ENCODE measurements at places on chromosomes 4 and X.

DNA sequence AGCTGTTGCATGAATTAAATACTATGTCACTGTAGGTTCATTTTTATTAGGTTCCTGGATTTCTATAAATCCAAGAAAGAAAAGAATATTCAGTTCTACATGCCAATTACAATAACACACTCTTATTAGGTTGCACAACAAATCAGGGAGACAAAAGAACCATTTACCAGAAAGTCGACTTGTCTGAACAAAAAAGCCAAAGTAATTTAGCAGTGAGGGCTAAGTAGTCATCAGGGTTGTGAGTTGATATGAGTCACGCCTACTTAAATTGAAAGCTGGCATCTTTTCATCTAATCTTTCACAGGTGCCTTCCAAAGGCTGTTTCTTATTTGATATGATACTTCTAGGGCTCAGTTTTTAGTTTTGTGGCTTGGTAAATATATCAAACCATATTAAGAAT is 25.4 kb upstream of the GNRHR start:
- no peak for DNase-seq

- no peak for DNase-seq
Measured at GRCh38 chrX:69987691-69988090, 62.0 kb downstream of the AWAT2 start.

DNA sequence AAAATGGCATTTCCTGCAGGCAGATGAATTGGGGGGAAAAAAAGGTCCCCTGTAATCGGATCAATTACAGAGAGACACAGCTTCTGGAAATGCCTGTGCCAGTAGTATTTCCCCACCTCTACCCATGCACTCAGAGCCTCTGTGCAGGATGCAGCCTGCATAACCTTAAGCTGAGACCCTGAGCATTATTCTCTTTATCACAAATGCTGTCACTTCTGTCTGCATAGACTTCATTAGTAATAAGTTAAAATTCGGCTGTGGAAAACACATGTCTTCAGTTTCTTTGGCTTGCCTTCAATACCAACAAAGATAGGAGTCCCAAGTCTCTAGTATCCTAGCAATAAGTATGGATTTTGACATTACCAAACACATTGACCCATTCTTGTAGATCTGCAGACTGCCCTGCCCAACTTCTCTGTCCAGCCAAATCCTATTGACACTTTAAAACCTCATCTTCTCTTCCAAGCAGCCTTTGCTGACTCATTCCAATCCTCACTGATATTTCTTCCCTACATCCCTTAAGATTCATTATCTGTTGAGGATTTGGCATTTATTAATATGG is 70.8 kb downstream of the LUZP4 start:
- DNase-seq: no peak

- DNase-seq: no peak
Measured at GRCh38 chr4:172323288-172323687, 510.1 kb downstream of the GALNTL6 start.

GRCh38 chrX:81261576-81261975 is 59.7 kb downstream of the SH3BGRL start:
- DNase-seq: no peak

DNA sequence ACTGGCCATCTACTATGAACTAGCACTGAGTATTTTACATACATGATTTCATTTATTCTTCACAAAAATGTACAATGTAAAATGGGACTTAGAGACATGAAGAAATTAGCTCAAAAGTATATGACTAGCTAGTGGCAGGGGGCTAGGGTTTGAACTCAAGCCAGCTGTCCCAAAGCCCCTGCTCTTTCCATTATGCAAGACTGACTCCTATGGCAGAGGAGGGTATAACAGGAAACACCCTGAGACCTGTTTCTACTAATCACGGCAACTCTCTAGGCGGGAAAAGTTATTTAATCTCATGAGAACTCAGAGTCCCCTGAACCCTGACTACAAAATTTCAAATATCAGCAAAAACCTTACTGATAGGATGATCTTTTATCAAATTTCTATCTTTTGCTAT is 150.6 kb downstream of the PRDM5 start:
- no peak for DNase-seq

GRCh38 chr4:69831646-69832325 is 28.2 kb downstream of the SULT1E1 start:
- DNase-seq: no peak

GRCh38 chr4:6471307-6472007 is 957 bp downstream of the PPP2R2C start:
- no peak for DNase-seq

DNA sequence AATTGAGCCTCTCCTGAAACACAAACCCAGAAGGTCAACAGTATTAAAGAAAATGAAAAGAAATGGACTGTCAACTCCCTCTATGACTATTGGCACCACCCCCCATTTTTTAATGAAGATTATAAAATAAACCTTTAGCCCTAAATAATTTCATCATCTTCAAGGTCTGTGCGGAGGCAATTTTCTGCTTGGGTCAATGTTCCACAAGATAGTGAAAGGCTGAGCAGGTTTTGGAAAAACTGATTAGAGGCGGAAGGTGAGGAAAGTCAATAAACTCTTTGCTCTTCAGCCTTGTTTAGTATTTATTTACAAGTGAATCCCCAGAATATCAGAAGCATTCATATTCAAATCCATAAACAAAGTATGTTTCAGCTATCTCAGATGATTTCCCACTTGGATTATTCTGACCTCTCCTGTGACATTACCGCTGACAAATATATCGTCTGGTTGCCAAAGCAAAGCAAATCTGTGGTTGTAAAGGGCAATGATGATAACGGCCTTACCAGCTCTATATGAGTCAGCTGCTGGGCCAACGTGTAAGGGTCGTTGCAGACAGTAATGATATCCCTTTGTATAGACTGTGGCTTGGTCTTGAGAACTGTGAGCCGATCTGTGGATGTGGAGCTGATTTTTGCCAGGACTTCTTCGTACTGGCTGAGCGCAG is 24.0 kb downstream of the RASGEF1B start:
- DNase-seq: no peak

- DNase-seq: no peak
Measured at GRCh38 chr4:150385606-150386005, 196.3 kb upstream of the MAB21L2 start.

DNA sequence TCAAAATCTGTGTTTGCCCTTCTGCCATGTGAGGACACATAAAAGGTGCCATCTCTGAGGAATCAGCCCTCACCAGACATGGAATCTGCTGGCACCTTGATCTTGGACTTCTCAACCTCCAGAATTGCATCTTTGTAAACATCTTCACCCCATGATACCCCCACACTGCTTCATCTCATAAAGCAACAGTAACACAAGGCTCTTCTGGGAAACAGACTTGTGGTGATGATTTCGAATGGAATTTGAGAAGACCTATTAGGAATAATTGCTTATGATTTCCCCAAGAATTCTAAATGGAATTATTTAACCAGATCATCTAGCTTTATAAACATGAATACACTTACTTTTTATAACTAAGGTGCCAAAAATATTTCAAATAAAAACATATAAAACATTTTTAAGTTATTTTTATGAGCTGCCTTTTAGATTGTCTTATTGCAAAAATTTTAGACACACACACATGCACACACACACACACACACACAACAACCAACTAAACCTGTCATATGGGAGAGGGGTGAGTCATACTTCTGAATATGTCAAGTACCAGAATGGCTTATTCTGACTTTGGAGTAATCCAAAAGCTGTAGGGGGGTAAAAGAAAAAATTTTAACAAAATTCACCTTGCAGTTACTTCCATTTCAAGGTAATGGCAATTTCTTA is 82.0 kb downstream of the USP46 start:
- no peak for DNase-seq

DNA sequence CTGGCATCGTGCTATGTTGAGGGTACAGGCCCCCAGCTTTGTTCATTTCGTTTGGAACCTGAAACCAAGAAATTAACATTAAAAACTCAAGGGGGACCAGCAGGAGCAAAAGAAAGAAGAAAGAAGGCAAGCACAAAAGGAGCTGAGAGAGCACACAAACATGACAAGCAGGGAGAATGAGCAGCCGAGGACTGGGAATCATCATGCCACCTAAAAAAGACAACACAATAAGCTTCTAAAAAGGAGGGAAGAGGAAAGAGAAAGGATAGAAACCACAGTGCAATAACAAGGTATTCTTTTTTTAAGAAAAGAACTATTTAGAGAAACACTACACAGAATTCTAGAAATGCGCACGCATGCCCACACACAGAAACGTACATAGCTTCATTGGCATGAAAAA is 103.2 kb upstream of the FAM9B start:
- no peak for DNase-seq

DNA sequence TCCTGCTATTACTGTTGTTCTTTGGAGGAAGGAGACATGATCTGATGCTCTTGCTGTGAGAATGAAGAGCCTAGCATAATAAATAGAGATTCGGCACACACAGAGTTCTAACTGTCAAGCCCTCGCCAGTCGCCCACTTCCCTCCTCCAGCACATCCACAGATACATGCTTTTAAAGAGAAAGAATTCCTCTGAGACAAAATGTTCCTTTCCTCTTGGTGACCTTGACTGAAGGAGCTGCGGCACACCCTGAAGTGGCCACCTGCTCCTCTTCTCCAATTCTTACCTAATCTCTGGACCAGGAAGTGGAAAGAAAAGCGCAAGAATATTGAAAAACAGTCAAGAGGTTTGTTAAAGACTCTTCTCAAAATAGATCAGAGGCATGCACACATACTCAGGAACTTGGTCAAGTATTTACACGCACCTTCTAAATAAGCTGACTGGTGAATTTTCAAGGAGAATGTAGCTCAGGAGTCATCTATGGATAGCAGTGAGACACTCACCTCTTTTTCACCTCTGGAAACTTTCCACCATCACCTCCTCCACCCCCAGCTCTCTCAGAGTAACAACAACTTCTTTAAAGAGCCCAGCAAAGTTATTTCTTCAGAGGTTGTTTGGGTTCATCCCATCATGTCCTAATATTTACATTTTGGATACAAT is 95.4 kb downstream of the PARM1 start:
- no peak for DNase-seq

GRCh38 chrX:1215123-1215823 is 2.8 kb upstream of the CRLF2 start:
- DNase-seq: no peak

DNA sequence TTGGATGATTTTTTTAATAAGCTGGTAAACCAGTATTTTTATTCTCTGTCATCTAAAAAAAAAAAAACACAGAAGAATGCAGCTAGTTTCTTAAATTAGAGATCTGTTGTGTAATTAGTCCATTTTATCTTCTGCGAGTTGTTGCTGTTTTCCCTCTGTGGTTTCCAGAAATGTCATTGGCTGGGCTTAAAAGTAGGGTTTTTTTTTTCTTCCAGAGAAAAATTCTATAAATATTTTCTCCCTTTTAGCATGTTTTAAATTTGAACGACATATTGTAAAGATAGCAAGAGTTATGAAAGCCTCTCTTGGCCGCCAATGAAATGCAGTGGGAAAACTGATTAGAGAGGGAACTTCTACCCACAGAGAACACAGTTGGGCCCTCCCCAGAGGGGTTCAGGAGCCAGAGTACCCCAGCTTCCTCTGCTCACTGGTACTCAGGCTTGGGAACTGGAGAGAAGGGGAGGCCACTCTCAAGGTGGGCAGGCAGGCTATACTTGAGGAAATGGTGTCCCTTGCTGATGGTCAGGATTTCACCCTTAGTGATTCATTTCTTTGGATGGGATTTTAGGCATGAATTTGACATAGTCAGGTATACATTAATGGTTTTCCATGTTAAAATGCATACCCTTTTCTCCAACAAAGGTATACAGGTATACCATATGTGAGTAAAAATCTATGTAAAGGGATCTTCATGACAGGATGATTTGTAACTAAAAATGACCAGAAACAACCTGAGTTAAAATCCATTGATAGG is 166.1 kb downstream of the BCOR start:
- DNase-seq: no peak

- no peak for DNase-seq
Measured at GRCh38 chrX:10130354-10130753, 26.4 kb upstream of the CLCN4 start.

GRCh38 chr4:15043226-15043625 is 40.9 kb downstream of the CPEB2 start:
- DNase-seq: no peak

DNA sequence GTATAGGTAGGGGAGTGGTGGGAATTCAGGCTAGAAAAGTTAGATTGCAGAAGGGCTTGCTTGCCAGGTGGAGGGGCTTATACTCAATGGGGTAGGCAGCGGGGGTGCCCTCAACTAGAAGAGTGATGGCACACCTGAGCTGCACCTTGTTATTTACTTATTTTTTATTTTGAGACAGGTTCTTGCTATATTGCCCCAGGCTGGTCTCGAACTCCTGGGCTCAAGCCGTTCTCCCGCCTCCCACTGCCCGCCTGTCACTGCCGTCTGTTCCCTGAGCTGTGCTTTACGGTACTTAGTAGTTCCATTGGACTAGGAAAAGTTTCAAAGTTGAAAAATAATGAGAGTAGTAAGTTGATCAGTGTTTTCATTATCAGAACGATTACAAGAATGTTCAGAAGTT is 2.0 kb downstream of the ZFX start:
- no peak for DNase-seq

DNA sequence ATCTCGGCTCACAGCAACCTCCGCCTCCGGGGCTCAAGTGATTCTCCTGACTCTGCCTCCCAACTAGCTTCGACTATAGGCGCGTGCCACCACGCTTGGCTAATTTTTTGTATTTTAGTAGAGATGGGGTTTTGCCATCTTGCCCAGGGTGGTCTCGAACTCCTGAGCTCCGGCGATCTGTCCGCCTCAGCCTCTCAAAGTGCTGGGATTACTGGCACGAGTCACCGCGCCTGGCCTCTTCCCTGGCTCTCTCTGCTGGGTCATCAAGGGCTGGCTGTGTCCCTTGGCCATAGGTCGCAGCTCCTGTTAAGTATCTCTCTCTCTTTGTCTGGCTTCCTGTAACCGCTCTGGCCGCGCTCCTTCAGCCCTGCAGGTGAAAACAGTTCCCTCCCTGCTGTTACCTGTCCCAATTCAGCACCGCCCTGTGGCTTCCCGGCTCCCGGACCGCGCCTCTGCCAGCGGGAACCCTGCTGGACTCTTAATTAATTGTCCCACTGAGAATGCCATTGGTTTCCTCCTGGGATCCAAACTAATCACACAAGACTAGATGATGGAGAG is 1.3 kb upstream of the RGS12 start:
- no peak for DNase-seq
